ENCODE measurements at places on chromosomes 13 and 19.

DNA sequence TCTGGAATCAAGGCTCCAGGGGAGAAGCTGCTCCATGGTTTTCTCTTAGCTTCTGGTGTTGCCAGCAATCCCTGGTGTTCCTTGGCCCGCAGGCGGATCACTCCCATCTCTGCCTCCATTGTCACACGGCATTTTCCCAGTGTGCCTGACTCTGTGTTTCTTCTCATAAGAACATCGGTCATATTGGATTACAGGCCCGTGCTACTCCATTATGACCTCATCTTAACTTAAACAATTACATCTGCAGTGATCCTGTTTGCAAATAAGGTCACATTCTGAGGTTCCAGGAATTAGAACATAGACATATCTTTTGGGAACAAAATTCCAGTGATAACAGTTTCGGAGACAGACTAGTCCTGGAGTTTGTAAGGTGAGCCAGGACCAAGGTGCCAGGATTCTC, 23.5 kb upstream of the ALOX5AP start:
- DNase-seq, result no peak

DNA sequence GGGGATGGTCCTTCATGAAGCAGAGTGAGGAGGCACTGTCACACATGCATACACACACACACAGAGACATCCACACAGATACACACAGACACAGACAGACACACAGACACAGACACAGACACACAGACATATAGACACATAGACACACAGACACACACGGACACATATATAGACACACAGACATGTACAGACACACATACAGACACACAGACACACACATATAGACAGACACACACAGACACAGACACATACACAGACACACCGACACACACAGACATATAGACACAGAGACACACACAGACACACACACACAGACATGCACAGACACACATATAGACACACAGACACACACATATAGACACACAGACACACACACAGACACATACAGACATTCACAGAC, 173.9 kb downstream of the URI1 start:
- DNase-seq, result no peak

DNA sequence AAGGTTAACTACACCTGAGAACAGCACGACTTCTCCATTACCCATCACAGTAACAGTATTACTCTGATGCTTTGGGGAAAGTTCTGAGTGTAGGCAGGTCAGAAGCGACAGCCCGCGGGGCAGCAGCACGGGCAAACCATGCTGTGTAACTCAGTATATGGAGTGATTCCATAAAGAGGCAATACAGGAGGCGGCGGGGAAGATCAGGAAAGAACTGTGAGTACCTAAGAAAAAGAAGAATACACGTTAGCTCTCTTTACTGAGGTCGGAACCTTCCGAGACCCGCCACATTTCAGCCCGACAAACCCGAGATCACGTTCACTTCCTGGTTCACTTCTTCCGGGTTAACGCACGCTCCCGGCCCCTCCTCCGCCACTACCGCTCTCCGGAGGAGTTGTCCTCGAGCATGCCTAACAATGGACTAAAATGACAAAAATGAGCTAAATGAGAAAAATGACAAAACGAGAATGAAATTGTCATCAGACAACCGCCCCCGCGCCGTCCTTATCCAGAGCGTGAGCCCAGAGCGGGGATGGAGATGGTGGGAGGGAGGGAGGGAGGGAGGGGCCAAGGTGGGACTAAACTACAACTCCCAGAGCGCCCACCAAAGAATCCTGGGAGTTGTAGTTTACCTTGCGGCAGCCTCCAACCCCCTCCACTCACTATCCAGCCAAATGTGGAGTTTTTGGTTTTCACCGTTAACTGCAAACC, at the start of gene MTRF1:
Gene MTRF1, minus strand, starts transcription at position 316 of the 711 bp plus-strand sequence. CDS start 2,669 bp downstream, outside the sequence.
- DNase-seq, result peak; percentile 89

DNA sequence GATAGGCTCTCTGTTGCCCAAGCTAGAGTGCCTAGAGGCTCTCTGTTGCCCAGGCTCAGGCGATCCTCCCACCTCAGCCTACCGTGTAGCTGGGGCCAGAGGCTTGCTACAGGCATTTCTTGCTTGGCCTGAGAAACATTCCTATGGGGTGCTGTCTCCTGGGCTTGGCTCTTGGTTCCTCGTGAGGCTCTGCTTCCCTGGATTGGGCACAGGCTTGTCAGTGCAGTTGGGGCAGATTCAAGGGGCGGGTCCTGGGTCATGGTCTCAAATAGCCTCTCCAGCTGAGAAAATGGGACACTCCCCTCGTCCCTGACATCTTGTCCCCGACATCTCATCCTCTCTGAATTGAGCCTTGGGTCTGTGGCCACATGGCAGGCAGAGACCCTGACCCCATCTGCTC, 4.9 kb downstream of the TSSK6 start:
- no peak for DNase-seq

DNA sequence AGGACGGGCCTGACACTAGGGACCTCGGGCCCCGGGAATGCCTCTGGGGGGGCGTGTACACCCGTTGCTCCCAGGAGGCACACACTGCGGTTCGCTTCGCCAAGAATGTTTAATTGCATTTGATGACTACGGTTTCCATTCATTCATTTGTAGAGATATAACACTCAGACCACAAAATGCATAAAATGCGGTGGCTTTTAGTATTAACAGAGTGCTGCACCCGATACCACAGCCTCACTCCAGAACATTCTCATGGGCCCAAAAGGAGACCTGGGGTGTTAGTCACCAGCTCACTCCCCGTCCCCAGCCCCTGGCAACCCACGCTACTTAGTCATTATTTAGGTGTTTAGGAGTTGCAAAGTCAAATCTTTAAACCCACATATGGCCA, 21.8 kb downstream of the HCN2 start:
- no peak for DNase-seq

DNA sequence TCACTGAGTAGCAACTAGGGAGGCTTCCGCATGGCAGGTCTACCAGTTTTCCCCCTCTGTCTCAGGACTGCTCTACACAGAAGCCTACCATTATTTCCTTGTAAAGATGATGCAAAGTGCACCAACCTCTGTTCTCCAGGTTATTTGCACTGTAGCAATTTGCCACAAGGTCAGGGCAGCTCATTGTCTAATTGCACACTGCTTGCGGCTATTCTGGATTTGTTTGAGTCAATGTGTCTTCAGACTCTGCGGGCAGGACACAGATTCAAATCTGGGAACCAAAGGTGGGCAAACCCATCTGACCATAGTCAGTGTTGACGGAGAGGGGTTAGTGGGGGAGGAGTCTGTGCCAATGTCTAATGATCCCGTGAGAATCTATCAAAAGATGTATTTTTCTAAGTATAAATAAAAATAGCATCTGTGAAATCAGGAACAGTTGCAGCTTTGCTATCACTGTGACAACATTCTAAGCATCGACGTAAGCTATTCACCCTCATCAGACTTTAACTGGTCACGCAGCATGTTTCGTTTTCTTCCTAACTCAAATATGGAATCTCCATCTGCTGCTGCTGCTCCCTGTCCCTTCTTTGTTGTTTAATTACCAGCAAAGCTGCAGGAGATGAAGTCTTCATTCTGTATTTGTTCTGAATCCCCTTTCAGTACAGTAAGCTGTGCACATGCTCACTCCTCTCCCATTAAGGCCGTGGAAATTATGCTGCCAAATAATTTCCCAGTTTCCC, 26.4 kb downstream of the CYSLTR2 start:
- no peak for DNase-seq

DNA sequence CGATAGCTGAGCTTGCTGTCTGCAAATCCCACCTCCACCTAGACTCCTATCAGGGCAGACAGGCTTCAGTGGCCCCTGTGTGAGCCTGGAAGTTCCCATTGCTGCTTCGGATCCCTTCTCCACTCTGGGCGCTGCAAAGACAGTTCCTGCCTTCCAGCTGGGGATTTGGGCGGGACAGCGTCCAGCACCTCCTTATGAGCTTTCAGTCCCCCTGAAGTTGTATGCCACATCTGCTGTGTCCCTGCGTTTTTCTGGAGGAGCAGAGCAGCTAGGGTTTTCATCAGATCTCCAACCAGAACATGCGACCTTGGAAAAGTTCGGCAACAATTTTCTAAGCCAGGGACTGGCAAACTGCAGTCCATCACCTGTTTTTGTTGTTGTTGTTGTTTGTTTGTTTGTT, 38.0 kb downstream of the ARHGEF18 start:
- DNase-seq, result no peak

DNA sequence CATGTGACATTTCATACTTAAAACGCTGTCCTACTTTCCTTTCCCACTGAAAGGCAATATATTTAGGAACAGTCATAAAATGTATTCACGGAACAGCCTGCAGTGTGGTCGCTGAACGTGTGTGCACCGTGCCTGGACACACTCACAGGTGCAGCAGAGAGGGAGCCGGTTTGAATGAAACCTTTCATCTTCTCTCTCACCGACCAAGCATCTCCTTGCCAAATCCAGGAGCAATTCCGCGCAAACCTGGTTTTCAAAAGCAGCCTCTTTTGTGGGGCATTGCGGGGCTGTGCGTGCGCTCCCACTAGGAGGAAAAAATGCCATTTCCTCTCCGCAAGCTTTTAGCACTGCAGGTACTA, 1.0 kb downstream of the DCLK1 start:
- DNase-seq, result no peak

DNA sequence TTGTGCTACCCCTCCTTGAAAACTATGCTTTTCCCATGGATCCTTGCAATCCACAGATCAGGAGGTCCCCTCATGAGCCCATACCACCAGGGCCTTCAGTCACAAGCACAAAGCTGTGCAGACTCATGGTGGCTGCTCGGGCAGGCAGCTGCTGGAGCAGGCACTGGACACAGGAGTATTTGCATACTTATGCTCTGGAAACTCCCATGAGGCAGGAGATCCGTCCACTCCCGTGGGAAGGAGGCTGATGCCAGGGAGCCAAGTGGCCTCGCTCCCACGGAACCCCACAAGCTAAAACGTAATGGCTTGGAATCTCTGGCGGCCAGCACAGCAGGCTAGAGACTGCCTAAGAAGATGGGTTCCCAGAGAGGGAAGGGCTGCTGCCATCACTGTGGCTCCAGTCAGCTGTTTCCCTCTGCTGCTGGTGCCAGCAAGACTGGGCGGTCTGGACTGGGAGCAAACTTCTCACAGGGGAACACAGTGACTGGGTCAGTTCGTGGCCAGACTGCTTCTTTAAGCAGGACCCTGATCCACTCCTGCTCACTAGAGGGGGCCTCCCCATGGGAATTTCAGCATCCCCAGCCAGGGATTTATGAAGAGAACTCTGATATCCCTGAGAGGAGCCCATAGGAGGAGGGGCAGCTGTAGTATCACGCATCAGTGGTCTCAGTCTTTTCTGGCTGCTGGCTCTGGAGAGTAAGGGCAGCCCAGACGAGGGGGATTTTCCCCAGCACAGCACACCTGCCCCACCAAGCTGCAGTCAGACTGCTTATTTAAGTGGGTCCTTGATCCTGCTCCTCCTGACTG, 370.3 kb upstream of the ATXN8OS start:
- no peak for DNase-seq

GRCh38 chr19:6530386-6531162, at the start of gene TNFSF9:
TSS of gene TNFSF9 (plus strand) at chr19:6531026. CDS start at chr19:6531037, 11 bp downstream.
- peak; percentile 46 for DNase-seq

- DNase-seq, result peak; percentile 21
These were observed 27.8 kb upstream of the TDRD3 start for GRCh38 chr13:60369242-60369641.

- DNase-seq, result no peak
These were observed 10.0 kb upstream of the ATP12A start for GRCh38 chr13:24670174-24670573.

- peak; percentile 92 for DNase-seq
These were observed at the start of gene SLC1A5 for GRCh38 chr19:46788262-46788967. TSS of gene SLC1A5 (minus strand) at chr19:46788594. CDS start at chr19:46787965, 629 bp downstream.

DNA sequence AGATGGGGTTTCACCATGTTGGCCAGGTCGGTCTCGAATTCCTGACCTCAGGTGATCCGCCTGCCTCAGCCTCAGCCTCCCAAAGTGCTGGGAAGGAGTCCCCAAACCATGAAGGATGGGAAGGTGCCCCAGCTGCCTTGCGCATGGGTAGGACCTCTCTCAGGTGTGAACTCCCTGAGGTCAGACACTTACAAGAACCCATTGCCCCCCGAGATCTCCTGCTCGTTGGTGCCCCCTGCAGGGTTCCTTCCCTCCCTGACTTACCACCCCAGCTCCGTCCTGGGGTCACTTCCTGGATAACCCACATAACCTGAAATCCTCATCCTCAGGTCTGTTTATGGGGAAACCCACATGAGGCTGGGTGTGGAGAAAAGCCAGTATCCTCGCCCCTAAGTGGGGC, 41.7 kb downstream of the UNC13A start:
- DNase-seq, result no peak

DNA sequence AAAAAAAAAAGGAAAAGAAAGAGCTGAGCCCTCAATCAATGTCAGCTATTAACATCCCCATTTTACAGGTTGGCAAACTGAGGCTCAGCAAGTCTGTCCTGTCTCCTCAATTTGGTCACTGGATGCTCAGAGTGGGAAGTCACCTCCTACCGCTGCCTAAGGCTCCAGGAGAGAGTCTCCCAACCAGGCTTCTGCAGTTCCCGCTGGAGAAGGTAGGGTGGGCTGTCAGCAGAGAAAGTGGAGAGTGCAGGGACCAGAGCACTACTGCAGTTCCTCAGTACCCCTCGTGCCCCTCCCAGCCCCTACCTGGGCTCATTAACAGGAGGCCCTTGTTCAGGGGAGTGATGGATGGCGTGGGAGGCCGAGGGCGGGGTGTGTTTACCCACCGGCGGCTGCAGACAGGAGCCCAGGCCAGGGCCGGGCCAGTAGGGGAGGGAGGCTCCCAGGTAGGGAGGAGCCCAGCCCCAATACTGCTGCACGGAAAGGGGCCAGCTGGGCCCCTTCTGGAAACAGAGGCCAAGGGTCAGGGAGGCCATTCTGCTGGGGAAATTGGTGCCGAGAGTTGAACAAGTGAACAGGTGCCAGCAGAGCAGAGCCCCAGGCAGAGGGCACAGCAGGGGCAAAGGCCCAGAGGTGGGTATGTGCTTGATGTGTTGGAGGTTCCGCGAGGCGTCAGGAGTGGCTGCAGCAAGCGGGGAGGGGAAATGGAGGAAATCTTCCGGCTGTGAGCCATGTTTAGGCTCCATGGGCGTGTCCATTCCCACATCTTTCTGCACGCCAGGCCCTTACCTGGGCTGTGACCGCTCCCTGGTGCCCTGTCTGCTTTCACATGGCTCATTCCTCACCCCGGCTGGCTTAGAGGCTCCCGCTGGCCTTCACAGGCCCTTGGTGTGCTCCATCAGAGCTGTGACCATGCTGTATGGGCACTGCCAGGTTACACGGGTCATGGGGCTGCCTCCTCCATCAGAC, 7.6 kb upstream of the COMP start:
- DNase-seq, result no peak

GRCh38 chr13:89695343-89696257, 1651.9 kb upstream of the MIR17HG start:
- DNase-seq, result peak; percentile 29

- no peak for DNase-seq
These were observed 90.9 kb upstream of the ZNF507 start for GRCh38 chr19:32254509-32254890.

- DNase-seq, result no peak
These were observed 8.3 kb downstream of the TRPM4 start for GRCh38 chr19:49165865-49166301.

DNA sequence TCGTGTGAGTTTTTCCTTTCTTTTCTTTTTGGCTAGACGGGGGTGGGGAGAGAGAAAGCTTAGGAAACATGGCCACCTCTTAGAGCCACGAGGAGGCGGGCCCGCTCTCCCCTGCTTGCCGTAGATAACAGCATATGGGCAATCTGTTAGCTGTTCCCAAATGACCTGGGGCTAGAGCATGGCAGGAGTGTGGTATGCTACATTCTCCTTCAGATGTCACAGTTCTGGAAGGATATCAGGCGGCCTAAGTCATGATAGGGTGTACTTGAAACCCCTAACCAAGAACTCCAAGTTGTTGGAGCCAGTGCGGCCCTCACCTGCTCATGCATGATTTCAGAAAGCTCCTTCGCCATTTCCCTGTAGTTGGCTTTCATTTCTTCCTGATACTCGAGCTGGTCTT, 44.3 kb upstream of the SLC15A1 start:
- no peak for DNase-seq

Measured in AML-193 (cell line).